ENCODE measurements at places on chromosomes 7 and 10.

DNA sequence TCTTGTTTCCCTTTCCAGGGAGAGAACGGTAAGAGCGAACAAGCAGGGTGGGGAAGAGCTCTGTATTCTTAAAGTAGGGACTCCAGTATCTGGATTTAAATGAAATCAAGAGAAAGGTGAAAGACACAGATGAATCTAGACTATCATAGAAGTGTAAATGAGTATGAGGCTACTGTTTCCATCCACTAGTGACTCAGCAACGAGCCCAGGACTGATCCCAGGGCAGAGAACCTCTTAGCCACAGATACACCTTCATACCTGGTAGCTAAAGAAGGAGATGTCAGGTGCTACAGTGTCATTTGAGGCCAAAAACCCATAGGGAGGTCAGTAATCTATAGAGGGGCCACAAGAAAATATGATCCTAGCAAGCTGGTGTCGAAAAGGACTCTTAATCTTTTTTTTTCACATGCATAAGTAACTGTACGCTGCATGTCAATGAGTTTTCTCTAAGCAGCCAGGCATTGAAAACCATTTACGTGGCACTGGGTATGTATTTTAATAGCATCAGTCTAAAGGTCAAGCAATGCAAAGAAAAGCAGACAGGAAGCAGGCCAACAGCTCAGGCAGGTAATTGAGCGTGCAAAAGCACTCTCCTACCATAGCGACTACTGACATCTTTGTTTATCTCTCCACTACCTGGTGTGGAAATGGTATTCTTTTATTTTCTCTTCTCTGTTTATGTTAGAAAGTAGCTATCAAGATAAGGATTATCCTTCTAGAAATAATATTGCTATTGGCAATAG lies 91.5 kb upstream of the EGR2 start:
- DNase-seq, result no peak

DNA sequence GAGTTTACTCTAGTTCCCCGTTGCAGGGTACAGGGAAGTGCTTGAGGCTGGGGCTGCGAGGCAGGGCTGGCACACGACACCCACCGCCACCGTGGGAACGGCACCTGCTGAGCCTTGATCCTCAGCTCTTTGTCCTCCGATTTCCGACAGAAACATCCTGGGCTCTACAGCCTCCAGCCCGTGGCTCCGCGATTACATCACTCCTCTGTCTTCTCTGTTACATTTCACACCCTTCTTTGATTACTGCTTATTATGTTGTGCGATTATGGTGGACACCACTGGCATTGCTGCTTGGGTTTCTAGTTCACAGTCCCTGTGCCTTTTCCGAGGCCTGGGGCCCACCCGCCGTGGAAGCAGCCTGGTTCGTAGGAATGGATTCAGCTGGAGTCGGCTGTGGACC lies 26.9 kb downstream of the FKBP6 start:
- DNase-seq, result no peak

DNA sequence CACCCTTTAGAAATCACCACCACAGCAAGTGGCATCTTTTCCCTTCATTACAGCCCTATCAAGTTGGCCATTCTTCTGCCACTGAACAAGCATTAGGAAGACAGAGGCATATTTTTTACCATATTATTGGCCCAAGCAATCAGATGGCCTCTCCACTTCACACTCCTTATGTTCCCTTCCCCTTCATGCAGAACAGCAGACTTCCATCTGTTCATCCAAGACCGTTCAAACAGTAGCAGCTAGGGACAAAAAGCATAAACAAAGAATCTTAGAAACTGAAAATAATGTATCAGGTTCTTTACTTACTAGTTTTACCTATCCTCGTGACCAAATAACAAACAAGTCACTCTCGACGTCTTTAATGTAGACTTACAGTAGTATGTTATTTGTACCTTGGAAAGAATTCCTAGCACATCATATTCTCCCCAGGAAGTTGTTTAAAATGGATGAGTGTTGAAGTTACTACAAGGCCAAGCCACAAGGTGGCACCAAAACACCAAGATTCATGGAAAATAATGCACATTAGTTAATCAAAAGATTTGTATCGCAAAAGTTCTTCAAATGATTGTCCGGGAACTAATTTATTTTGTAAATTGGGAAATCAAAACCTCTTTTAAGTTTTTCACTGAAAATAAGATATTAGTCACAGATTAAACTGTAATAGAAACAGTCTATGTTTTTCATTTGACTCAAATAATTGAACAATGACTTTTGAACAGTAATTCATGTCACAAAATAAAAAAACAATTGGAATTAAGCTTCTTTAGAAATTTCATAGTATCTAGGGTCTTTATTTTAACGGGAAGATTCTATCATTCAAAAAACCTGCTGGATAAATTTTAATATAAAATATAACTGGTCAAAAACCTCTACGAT lies 112.1 kb downstream of the VPS41 start:
- peak; percentile 26 for DNase-seq

- no peak for DNase-seq
Measured at GRCh38 chr7:70446448-70447143, 685.3 kb upstream of the GALNT17 start.

- no peak for DNase-seq
Measured at GRCh38 chr10:112789248-112789647, 160.8 kb upstream of the TCF7L2 start.

DNA sequence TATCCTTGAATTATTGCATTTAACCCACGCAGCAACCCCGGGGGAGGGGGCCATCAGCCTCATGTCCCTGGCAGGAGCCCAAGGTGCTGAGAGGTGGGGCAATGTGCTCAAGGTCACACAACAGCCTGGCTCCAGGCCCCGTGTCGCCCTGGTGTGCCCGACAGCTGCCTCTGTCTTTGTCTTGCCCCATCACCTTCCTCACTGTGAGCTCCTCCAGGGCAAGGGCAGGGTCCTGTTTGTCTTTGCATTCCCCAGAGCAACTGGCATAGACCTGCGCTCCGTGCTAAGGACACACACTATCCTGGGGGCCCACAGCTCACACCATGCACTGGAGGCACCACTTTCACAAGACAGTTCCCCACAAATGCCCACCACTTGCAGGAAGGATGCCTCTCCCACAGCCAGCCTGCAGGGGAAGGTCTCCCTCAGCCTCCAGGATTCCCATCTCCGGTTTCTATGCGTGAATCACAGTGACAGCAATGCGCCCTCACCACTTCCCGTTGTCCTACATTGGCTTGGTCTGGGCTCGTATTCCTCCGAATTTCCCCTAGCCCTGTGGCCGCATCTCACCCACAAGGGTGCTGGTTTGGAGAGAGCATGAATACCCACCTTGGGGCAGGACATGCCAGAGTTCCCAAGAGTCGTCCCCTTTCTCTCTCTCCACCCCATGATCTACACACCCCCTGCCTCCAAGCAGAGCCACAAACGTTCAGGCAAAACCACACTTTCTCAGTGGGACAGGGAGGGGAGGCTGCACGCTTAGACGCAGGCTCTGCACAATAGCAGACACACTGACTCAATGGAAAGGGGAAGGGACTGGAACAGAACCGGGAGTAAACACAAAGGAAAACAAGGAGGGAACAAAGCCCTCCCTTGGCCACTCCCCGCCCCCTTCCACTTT lies 10.3 kb downstream of the ITPRIP start:
- peak; percentile 69 for DNase-seq

- DNase-seq, result no peak
Measured at GRCh38 chr10:85858776-85859515, 507.6 kb downstream of the GRID1 start.

DNA sequence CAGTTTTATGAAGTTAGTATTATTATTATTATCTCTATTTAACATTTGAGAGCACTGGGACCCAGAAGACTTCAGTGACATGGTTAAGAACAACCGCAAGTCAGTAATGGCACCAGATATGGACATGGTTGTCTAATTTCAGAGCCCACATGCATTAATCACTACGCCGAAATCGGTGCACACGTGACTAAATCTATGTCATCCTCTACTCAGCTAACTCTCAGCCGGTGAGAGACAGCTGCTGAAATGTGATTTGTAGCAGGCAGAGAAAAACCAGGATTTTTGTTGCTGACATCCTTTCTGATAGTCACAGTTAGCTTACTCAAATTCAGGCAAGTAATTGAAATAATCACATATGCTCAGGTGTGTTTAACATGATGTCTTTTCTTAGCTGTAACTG lies 127.7 kb downstream of the SPAG6 start:
- no peak for DNase-seq

GRCh38 chr10:31656851-31657433 lies 271.7 kb downstream of the ARHGAP12 start:
- no peak for DNase-seq

GRCh38 chr10:132631338-132631735 lies 93.8 kb downstream of the INPP5A start:
- DNase-seq, result no peak

DNA sequence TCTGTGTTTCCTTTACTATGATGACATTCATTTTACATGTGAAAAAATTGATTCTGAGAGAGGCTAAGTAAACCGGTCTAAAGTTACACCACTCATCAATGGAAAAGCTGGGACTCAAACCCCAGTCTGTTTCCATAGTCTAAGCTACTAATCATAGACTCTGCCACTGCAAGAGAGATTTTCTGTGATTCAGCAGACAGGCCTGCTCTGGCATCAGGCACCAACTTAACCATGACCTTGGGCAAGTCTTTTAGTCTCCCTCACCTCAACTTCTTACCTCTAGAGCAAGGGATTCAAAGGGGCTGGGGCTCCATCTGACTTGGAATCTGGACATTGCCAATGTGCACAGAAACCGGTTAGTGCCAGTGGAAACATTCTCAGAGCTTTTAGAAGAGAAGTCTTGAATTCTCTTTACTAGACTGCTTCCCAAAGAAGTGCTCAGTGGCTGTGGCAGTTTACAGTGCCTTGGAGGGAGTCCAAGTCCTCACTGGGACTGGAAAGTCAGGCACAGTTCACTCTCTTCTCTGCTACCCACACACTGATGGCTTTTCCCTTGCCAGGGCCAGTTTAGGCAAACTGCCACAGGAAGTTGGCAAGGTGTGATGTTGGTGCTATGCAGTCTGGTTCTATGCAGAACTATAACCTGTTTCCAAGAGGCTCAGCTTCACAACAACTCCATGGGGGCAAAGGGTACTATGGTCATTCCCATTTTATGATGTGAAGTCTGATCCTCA lies 4.5 kb upstream of the BLNK start:
- no peak for DNase-seq

DNA sequence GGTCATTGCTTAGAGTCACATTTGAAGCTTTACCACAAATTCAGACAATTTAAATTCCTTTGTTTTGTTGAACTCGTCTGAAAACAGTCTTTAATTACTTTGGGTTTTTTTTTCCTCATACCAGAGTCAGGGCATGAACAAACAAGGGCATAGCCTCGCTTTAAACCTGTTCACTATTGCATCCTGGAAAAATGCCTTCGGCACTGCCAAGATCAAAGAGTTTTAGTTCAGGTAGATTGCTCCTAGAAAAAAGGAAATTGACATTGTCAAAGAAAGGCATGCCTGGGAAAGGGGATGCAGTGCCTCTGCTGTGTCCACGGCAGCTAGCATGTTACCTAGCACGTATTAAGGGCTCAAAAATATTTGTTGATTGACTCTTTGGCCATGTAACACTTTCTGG lies 235.1 kb downstream of the ARHGAP21 start:
- no peak for DNase-seq

DNA sequence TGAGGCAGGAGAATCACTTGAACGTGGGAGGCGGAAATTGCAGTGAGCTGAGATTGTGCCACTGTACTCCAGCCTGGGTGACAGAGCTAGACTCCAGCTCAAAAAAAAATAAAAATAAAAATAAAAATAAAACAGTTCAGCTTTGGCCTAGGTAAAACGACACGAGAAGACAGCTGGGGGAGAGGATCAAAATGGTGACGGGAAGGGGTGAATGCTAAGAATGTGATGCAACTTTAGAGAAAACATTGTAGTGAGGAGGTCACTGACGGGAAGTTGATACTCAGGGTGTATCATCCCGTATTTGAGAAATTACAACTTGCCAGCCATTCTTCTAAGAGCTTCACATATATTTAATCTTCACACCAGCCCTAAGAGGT lies 1.1 kb downstream of the NDST2 start:
- no peak for DNase-seq

GRCh38 chr10:61010863-61011262 lies 66.9 kb upstream of the RHOBTB1 start:
- DNase-seq, result no peak

DNA sequence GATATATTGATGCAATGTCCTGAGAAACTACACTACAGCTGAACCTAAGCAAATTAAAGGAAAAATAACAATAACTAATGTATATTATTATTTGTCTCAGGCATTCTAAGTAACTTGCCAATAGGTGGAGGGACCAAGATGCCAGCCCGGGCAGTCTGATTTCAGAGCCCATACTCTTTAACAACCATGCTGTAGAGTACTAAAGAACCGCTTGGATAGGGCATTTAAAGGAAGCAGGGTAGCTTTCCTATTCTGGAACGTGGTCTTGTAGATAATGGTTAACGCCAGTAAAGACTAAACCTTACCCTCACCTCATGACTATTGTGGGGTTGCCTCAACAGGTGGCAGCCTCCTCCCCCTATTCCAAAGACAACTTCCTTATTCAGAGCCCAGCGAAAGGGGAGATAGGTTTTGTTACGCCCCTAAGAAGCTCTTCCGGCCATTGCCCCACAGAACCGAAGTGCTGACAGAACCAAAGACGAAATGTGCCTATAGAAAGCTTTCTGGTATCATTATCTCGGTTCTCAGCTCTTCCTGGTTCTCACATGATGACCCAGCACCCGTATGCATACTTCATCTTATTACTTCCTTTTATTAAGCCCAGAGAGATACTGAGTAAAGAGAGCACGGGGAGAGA lies 707 bp upstream of the C1GALT1 start:
- DNase-seq, result no peak

DNA sequence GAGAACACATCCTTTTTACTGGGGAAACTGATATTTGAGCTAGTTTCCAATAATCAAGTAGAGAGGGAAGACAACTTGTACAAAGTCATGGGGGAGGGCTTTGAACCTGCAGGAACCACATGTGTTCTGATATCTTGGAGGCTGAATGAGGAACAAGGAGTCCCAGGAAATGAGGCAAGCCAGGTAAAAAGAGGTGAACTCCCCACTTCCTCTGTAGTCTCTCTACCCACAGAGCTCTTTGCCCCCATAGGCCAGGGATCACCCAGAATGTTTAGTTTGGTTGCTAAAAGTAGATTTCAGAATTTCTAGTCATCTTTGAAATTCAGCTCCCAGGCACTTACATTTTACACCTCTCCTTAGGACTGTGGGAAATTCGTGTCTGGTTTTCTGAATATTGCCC lies 276.4 kb downstream of the SFMBT2 start:
- DNase-seq, result no peak

- no peak for DNase-seq
Measured at GRCh38 chr10:108014145-108014901, 849.8 kb upstream of the SORCS1 start.

GRCh38 chr10:71854031-71854430 lies 3.0 kb upstream of the PSAP start:
- DNase-seq, result no peak
